ENCODE measurements at places on chromosomes 3 and 15.

- DNase-seq, result no peak
Measured at GRCh38 chr3:176651622-176652021, 545.7 kb downstream of the TBL1XR1 start.

GRCh38 chr3:58204720-58205119 is 6.1 kb downstream of the DNASE1L3 start:
- DNase-seq, result no peak

DNA sequence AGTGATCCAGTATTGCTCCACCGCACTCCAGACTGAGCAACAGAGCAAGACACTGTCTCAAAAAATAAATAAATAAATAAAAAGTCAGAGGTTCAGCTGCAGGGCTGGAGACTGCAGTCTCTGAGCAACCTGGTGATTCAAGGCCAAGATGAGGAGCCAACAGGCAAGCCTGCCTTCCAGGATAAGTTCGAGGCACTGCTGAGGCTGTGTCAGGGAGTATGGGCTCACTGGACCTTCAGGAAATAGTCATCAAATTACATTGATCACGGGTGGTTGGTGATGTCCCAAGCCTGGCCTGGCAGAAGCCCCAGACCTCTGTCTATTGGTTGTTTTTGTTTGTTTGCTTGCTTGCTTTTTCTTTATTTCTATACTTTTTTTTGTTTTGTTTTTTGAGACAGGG is 41.5 kb downstream of the IDH2 start:
- DNase-seq, result no peak

DNA sequence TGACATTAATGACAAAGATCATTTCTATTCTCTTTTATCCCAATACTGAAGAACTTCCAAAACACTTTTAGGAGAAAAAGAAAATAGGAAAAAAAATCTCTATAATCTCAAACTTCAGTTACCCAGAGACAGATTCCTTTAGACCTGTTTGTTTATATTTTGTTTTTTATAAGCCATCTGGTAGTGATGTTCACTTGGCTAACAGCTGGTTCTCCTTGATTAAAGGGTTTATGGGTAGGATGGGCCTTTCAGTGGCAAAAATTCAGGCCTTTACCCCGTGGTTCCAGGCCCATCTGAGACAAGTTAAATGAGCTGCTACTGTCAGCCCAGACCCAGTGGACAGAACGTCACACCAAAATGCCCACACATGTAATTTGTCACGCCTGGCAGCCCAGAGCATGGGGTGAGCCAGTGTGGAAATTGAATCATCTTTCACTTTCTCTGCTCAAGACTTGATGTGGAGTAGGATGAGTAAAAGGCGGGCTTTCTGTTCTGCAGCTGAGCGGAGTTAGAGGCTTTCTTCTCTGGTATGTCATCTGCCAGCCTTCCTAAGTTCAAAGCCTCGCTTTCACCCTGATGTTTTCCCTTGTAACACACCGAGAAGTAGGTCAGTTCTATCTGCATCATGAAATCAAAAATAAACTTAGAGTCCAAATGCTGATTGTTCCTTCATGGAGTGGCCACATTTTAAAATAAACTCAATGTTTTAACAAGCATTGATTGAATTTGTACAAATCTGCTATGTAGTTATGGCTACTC is 62.5 kb upstream of the SKOR1 start:
- no peak for DNase-seq

DNA sequence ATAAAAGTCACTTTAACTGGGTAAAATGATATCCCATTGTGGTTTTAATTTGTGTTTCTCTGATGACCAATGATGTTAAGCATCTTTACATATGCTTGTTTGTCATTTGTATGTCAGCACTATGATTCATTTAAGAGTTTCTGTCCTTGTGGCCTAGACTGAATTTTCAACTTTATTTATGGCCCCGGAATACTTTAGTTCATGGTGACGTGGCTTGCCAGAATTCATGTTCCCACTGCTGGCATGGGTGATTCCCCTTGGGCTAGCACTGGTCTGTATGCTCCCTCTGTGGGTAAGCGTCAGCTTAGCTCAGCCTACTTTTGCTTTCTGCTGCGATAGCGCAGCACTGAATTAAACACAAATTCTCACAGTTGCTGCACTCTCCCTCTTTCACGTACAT is 436.3 kb upstream of the SGO1 start:
- no peak for DNase-seq

- DNase-seq, result no peak
Measured at GRCh38 chr15:36130641-36131310, 448.6 kb upstream of the CDIN1 start.

All from NCI-H2107 (cell line).